ENCODE measurements at places on chromosomes 16 and 17.
A peak's percentile ranks its signal among the peaks of the same experiment; 100 is the strongest.

DNA sequence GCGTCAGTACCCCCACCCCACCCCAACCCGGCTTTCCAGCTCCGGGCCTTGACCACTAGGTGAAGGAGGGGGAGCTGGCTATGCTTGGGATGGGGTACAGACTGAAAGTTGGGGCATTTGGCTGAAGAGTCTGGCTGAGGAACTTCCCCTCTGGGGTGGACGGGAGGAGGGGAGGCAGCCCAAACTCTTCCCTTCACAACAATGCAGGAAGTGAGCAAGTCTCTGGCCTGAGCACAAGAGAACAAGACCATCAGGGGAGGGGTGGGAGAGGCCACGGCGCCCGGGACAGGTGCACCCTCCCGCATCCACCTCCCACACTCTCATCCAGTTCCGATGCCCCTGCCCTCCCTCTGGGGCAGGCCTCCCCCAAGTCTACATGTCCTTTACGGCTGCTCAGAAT is 5.6 kb downstream of the USH1G start:
- DNase-seq = no peak

DNA sequence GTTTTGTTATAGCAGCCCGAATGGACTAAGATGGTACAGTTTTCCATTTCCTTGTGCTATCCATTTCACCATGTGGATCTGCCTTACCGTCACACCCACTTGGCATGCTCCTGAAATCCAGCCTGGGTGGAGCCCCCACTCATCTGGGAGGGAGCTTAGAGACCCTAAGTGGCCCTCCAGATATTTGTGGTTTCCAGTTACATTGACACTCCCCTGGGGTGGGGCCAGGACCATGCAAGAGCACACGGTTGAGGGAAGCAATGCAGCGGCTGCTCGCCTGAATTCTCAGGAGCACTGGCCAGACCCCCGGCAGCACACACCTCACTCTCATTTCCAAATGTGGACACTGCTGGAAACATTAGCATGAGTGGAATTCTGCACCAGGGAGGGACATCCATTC is 231.1 kb downstream of the UTP18 start:
- no peak for DNase-seq

DNA sequence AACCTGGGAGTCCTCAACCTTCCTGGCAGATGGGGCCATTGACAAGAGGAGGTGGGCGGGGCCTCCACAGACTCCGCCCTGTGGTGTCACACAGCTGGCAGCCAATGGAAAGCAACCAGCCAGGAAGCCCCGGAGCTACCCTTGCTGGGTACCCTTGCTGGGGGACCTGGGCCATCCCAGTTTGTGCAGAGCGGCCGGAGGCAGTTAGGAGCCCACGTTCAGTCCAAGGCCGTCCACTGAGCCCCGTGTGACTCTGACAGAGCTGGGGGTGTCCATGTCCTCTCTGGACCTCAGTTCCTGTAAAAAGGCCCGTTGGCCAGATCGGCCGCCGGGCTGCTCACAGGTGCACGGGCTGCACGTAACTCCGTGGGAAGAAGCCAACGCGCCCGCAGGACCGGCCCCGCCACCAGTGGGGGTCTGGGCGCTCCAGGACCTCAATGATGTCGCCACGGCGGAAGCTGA is 17.1 kb upstream of the FAM83G start:
- DNase-seq = peak; percentile 16

DNA sequence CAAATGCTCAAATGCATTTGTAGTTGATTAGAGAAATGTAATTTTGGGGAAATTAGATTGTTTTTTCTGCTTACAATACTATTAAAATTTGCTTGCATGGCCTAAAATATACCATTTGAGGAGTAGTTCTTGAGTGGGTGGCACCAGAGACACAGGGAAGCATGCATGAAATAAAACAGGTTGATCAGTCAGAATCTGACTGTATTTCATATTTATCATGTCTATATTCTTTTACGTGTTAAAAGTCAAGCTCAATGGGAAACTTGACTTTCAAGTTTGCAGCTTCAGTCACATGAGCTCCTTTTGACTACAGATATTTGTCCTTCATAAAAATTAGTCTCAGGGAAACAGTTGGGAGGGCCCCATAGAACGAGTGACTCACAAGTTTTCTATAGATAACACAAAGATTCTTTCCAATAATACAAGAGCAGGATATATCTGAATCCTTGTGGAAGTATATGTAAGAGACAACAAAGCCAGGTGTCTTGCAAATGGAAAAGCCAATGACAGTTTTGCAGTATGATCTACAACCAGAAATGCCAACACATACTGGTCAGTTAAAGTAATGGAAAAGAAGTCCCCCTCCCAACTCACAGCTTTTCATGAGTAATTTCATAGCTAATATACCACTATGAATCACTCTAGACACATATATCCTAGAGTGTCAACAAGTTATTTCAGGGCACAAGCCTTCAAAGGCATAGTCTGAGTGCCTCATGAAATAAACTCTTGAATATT is 42.2 kb upstream of the CORO6 start:
- no peak for DNase-seq

- DNase-seq = no peak
Observed at GRCh38 chr17:29717817-29718216, 95.1 kb upstream of the CORO6 start.

DNA sequence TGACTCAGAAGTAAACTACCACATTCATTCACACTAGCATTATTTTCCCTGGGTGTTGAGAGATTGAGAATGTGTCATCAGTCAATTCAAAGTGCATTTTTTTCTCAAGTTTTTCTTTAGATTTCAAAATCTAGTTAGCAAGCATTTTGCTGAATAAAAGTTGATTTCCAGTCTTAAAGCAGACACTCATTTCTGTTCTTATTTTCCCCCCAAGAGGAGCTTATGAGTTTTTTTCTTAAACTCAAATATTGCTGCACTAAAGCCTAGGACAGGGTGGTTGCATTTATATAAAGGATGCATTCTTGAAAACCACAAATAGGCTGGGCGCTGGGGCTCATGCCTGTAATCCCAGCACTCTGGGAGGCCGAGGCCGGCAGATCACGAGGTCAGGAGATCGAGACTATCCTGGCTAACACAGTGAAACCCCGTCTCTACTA is 15.3 kb downstream of the CDH3 start:
- no peak for DNase-seq

GRCh38 chr17:49495842-49496182 is 719 bp downstream of the NGFR start:
- no peak for DNase-seq

GRCh38 chr17:69434164-69434579 is 19.7 kb downstream of the MAP2K6 start:
- DNase-seq = no peak

GRCh38 chr17:7394452-7395191 is at the start of gene PLSCR3:
Gene PLSCR3, minus strand, starts transcription at chr17:7394525. Its CDS starts 415 bp downstream, at chr17:7394110.
- peak; percentile 72 for DNase-seq

DNA sequence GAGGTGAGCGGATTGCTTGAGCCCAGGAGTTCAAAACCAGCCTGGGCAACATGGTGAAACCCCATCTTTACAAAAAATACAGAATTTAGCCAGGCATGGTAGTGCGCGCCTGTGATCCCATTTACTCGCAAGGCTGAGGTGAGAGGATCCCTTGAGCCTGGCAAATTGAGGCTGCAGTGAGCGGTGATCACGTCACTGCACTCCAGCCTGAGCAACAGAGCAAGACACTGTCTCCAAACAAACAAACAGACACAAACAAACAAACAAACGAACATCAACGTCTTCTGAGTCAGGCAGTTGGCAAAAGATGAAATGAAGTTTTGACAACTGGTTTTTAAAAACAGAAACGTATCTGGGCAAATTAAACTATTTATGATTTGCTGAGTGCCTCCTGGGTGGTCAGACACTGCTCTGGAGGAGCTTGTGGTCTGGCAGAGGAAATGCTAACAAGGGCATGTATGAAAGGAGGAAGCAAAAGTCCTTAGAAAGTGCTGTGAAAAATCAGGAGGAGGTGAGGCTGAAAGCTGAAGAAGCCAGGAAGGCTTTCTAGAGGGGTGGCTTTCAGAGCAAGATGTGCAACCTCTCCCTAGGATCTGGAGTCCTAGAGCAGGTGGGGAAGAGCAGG is 10.2 kb upstream of the KRT20 start:
- no peak for DNase-seq

DNA sequence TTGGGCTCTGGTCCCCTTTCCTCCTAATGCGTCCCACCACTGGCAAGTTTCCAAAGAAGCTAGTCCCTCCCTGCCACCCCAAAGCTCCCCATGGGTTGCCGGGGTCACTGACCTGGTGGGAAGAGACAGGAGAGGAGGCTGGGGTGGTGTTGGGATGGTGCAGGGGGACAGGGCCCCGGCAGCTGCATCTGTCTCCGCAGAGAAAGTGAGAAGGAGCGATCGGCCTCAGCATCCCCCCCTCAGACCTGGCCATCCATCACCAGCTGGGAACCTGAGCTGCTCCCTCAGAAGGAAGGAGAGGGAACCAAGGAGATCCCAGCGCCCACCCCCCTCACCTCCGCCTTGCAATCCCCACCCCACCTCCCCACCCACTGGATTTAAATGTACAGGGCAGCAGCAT is 3.3 kb downstream of the ETV4 start:
- no peak for DNase-seq

GRCh38 chr17:31492880-31493655 is 101.6 kb downstream of the RAB11FIP4 start:
- DNase-seq = peak; percentile 33

GRCh38 chr17:45302649-45303173 is 14.1 kb downstream of the MAP3K14 start:
- no peak for DNase-seq

DNA sequence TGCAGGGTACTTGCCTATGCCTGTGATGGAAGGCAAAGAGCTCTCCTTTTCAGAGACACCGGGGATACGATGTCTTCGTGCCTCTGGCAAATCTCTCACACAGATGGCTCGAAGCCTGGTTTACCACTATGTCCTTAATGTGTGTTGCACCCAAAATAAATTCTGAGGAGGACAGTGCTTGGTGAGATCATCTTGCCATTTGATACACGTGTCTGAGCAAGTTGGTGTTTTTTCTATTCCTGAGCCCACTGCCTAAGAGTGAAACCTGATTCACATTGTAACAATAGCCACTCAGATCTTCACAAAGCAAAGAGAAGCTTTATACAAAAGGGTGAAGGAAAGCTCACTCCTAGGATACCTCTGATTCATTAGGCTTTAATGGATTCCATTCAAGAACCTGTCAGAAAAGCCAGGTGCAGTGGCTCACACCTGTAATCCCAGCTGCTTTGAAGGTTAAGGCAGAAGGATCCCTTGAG is 33.1 kb upstream of the AKAP1 start:
- DNase-seq = no peak

GRCh38 chr16:1950047-1950446 is 4.4 kb downstream of the RPL3L start:
- no peak for DNase-seq

DNA sequence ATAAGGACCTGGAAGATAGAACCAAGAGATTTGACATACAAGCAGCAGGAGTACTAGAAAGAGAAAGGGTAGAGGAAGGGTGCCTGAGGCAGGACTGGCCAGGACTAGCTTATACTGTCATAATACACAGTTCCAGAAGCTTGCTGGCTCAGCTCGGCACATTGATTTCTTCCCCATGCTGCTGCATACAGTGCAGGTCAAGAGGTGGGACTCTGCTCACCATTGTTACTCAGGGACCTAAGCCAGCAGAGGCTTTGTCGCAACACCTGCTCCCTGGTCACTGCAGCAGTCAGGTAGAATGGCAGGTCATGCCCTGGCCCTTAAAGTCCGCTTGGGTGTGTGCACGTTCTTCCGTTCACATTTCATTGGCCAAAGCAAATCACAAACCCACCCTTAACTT is 32.8 kb downstream of the LDHD start:
- no peak for DNase-seq

- no peak for DNase-seq
Observed at GRCh38 chr17:39716073-39716818, 14.1 kb downstream of the MIEN1 start.

DNA sequence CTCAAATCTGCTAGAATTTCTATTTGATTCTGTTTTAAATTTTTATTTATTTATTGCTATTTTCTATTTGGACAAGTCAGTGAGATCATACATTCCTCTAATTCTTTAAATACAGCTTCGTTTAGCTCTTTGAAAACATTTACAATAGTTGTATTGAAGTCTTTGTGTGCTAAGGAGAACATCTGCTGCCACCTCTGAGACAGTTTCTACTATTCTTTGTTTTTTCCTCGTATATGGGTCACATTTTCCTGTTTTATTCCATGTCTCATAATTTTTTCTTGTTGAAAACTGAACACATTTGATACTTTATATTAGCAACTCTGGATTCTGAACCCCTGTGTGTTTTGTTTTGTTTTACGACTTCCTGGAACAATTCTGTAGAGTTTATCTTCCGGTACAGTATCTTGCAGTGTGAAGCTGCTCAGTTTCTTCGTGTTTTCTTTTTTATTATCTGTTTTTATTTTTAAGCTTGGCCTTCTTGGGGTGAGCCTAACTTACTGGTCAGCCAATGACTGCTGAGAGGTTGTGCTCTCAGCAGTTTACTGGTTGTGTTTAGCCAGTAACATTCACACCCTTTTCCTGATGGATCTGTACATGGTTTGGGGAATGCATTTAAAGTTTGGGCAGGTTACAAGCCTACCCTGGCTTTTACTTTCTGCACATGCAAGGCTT is 99.0 kb downstream of the CA4 start:
- no peak for DNase-seq

GRCh38 chr16:27430923-27431484 is 29.0 kb downstream of the IL21R start:
- DNase-seq = no peak

- no peak for DNase-seq
Observed at GRCh38 chr17:39107973-39108372, 43.5 kb downstream of the PLXDC1 start.

DNA sequence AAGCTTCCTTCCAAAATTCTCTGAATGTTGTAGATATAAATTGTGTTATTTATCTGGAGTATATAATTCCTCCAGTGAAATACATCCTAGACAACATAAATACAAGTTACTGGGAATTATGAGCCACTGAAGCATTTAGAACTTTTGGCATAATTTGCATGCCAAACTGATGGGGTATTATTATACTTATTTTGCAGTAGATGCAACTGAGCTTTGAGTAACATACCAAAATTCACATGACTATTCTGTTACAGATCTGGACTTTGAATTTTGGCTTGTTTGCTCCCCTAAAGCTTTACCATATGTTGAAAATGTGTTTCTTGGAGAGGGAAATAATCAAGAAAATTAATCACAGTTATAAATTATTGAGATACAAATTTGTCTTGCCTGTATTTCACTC is 372.5 kb downstream of the CDH11 start:
- DNase-seq = no peak

GRCh38 chr17:55237841-55238178 is 26.9 kb upstream of the HLF start:
- DNase-seq = no peak

- no peak for DNase-seq
Observed at GRCh38 chr17:32445971-32446370, 1.7 kb downstream of the PSMD11 start.

Data from T follicular helper cell (primary cell).